ENCODE measurements at places on chromosomes 7 and 10. TPM values are rescaled to one million over a fixed set of nuclear protein-coding genes. Genes with fewer than 3 reads are reported as not detected.

GRCh38 chr7:103474956-103475355 lies 28.9 kb upstream of the SLC26A5 start:
- no peak for DNase-seq

- DNase-seq, result no peak
These were observed 394.7 kb downstream of the AUTS2 start for GRCh38 chr7:69992938-69993337.

DNA sequence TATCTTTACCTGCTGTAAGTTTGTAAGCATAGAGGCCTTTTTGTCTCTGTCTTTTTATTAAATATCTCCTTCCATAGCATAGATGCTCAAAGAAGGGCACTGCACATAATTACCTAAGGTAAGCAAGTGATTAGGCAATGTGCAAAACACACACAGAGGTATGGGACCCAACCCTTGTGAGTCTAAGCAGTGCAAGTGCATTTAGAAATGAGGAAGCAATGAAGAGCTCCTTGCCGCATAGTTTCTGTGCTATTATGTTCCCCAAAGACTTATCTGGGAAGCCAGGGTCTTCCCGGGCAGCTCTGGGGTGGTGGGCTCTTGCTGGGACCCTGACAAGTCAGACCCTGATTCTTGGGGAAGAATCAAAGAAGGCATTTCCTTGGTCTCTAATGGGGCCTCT lies 13.5 kb upstream of the MGAM2 start:
- DNase-seq, result no peak

GRCh38 chr7:99992330-99993038 lies 16.7 kb upstream of the AZGP1 start:
- no peak for DNase-seq

DNA sequence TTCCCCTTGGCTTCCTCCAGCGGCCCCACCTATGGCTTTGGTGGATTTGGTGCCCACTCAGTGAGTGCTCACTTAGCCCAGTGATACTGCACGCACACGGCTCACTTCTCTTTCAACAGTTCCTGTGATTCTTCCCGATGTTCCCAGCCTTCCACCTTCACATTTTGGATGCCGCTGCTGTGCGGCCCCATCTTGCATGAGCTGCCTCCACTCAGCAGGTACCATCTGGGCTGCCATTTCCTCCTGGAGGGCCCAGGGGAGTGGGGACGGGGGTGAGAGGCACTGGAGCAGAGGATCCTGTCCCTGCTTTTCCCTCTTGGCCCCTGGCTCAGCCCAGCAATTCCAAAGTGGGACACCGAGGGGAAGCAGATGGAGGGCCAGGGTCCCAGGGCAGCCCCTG lies 323.3 kb upstream of the ZNF32 start:
- no peak for DNase-seq

GRCh38 chr7:141441837-141442627 lies 109.2 kb upstream of the AGK start:
- peak; percentile 30 for DNase-seq

DNA sequence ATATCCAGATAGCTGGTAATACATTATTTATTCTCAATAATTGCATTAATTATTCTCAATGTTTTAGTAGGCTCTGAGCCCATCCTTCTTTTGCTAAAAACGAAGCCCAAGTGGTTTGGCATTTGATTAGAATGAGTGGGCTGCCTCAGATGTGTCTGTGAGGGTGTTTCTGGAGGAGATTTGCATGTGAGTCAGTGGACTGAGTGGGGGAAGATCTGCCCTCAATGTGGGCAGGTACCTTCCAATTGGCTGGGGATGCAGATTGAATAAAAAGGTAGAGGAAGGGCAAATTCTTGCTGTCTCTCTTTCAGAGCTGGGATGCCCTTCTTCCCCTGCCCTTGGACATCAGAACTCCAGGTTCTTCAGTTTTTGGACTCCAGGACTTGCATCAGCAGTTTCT lies 290.6 kb upstream of the SMIM30 start:
- no peak for DNase-seq

DNA sequence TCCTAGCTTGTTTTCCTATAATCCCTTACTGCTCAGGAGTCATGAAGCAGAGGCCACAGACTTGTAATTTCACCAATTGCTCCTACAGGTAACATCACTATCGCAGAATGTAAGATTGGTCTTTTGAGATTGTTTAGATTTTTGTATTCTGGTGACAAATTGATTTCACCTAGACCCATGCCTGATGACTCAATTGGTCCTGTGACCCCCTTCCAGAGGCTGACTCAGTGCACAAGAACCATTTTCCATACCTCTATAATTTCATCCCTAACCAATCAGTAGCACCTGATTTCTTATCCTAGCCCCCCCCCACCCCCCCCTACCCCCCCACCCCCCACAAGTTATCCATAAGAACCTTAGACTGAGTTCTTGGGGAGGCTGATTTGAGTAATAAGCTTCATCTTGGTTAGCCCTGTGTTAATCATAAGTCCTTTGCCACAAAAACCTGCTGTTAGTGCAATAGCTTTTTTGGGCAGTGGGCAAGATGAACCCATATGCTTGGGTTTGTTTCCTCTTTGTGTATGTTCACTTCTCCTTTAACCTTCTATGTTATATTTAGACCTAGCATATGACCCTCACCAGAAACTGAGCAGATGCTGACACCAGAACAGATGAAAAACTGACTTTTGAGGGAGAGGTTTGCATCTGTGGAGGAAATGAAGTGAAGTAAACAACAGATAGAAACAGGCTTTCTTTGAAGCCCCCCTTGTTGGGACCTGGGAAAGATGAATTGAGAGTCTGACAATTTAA lies 187.1 kb downstream of the KIF20B start:
- DNase-seq, result no peak

- no peak for DNase-seq
These were observed 183.3 kb downstream of the JAZF1 start for GRCh38 chr7:27997188-27997707.

DNA sequence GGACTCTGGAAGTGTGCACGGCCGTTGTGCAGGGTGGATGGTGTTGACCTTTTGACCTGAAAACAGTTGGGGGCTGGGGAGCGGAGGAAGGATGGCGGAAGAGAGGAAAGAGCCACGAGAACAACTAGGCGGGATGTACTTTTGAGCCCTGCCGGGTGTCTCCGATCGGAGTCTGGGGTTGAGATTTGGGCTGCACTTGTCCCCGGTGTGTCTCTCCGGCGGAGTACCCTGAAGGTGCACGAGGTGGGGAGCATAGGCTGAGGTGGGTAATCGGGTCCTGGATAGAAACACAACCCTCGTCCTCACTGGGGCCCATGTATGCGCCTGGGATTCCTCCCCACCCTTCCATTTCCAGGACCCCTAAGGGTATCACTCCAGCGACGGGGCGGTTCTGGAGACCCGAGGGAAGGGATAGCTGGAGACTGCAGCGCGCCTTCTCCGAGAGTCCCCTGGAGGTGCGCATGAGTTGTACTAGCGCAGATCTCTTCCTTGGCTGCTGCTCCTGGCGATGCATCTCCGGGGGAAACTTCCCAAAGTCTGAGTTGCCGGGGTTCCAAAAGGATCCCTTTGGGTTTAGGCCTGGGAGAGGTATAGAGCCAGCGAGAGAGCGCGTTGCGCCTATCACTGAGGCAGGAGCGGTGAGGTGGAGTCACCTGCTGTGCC lies 4.6 kb upstream of the HMX2 start:
- no peak for DNase-seq

- no peak for DNase-seq
These were observed 129.0 kb upstream of the NFE2L3 start for GRCh38 chr7:26022982-26023381.

DNA sequence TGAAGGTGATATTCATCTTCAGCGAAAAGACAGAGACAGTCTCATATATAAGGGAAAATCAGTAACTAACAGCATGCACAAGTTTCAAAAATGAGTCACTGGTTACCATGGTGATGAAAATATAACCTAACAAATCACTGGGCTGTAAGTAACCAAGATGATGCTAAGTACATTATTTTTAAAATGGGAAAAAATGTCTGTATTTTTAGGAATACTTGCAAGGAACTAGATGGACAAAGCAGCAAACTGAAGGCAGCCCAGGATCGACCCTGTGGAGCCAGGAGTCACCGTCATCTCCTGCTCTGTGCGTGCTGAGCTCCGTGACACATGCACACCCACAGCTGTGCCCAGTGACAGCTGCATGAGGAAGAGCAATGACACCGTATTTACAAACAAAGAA lies 137.3 kb downstream of the ELMO1 start:
- peak; percentile 65 for DNase-seq

GRCh38 chr7:148044173-148044572 lies 546.4 kb upstream of the C7orf33 start:
- DNase-seq, result no peak

- no peak for DNase-seq
These were observed 3.4 kb downstream of the TMEM209 start for GRCh38 chr7:130201796-130202195.

- DNase-seq, result peak; percentile 29
These were observed 659 bp downstream of the OPTN start for GRCh38 chr10:13100349-13101294.

DNA sequence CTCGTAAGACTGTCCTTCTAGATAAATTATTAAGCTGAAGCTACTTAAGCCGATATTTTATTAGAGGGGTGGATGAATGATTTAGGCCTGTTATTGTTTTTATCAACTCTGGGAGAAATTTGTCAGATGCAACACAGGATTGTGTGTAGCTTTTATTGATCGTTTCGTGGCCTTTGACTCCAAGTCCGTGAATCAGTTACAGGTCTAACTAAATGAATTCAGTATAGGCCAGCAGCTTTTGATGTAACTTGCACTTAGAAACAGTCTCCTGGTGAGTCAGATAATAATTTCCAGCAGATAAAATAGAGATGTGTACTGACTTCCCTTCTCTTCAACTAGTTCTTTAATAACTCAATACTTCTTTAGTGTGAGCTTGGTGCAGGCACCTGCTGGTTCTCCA lies 341.7 kb upstream of the SMIM30 start:
- DNase-seq, result no peak

DNA sequence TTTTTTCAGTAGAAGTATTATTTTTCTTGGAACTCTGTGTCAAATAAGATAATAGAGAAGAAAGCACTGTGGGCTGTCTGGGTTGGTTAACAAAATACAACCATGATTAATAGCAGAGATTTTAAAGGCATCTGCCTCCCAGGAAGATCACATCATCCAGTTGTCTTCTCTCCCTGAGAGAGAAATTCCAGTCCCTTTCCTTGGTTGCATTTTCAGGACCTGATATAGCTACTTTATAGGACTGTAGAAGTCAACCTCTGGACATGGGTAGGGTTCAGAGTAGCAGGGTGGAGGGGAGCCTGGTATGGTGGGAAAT lies 309.9 kb upstream of the IGFBP3 start:
- no peak for DNase-seq

- DNase-seq, result no peak
These were observed 43.6 kb downstream of the DNAJB6 start for GRCh38 chr7:157380416-157380815.

Gene NUDT13
- 2.5 TPM for total RNA-seq

Gene CUZD1
- 0.47 TPM for total RNA-seq

Gene PPA1
- total RNA-seq, result 274 TPM

Gene MYPN
- total RNA-seq, result 3.6 TPM

Gene PLEKHS1
- not detected for total RNA-seq

Gene HKDC1
- total RNA-seq, result 0.30 TPM

Gene SPDYE5
- total RNA-seq, result not detected

Gene NYAP1
- total RNA-seq, result 0.20 TPM

Gene TEX36
- not detected for total RNA-seq

Gene SMO
- 15.8 TPM for total RNA-seq

Gene EXOC6
- 32.2 TPM for total RNA-seq

Gene PAPOLB
- total RNA-seq, result not detected

Data from HT1080 (cell line).